ENCODE measurements at places on chromosomes 3 and 15. TPM values are rescaled to one million over a fixed set of nuclear protein-coding genes. Genes with fewer than 3 reads are reported as not detected.

Gene AHSG
- total RNA-seq = not detected

GRCh38 chr3:126926684-126927400, 56.1 kb upstream of the PLXNA1 start:
- no peak for DNase-seq

- no peak for DNase-seq
Measured at GRCh38 chr3:12854565-12854964, 13.2 kb upstream of the RPL32 start.

DNA sequence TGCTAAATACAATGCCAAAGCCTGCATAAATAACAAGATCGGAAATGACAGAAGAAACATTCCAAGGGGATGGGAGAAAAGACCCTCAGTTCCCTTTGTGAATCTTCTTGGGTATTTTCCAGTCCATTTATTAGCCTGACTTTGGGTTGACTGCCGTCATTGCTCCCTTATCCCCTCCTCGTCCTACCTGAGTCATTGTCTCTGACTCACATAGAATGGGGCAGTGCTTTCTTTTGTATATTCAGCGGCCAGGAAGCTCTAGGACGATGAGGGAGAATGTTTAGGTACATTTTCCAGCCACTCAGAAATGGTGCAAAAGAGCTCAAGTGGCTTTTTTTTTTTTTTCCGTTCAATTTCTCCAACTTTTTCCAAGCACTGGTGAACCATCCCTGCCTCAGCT, 71.6 kb downstream of the KAT2B start:
- DNase-seq = no peak

DNA sequence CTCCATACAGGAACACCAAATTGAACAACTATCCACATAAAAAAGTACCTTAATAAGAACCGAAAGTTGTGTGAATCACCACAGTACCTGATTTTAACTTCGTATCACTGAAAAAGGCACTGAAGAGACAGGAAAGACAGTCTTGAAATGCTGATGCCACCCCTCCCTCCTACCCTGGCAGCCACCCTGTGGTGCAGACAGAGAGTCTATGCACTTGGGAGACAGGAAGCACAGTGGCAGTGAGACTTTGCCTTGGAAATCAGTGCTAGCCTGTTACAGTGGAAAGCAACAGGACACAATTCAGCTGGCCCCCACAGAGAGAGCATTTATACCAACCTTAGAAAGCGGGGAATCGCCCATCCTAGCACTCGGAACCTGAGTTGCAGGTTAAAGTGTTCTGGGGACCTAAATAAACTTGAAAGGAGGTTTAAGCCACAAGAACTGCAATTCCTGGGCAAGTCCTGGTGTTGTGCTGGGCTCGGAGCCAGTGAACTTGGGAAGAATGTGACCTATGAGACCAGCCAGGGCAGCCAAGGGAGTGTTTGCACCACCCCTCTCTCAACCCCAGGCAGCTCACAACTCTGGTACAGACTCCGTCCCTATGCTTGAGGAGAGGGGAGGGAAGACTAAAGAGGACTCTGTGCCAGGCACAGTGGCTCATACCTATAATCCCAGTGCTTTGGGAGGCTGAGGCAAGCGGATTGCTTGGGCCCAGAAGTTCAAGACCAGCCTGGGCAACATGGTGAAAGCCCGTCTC, 240.1 kb downstream of the ISL2 start:
- no peak for DNase-seq

- no peak for DNase-seq
Measured at GRCh38 chr3:185479373-185479945, 19.4 kb downstream of the TMEM41A start.

All from activated naive CD8-positive, alpha-beta T cell treated with anti-CD3 and anti-CD28 coated beads for 36 hours (primary cell).